Retinal pigment epithelial cell (primary cell): ENCODE measurements at places on chromosomes 1 and 21.
A peak's percentile ranks its signal among the peaks of the same experiment; 100 is the strongest.

GRCh38 chr1:154265586-154265985 is 6.8 kb upstream of the HAX1 start:
- no peak for DNase-seq

DNA sequence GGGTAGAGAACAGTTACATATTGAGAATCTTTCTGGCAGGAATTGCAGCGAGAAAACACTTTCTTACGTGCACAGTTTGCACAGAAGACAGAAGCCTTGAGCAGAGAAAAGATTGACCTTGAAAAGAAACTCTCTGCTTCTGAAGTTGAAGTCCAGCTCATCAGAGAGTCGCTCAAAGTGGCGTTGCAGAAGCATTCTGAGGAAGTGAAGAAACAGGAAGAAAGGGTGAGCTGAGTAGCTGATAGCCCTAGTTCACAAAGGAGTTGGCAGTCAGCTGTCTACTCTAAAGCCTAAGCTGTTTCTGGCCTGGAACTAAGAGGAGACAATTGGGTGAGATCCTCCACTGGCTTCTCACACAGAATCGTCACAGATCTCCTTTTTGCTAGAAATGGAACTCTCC is 20.3 kb upstream of the SH3BGRL3 start:
- no peak for DNase-seq

DNA sequence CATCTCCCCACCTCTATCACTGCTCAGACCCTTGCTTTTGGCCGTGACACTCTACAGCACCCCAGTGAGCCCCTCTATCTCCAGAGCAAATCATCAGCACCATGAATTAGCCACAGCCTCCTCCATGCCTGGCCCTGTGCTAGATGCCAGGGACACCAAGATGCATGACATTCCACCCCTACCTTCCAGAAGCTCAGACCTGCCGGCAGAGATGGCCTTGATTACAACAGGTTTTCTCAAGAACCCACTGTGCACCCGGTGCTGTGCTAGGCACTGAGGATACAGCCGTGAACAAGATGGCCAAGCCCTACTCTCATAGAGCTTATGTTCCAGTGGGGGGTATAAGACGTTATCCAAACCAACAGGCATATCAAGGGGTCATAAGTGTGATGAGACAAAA is 30.6 kb downstream of the CDK18 start:
- DNase-seq: no peak

GRCh38 chr1:240338837-240339236 is 247.2 kb downstream of the FMN2 start:
- no peak for DNase-seq

- DNase-seq: no peak
These were observed 9.8 kb downstream of the PHC2 start for GRCh38 chr1:33420870-33421775.

DNA sequence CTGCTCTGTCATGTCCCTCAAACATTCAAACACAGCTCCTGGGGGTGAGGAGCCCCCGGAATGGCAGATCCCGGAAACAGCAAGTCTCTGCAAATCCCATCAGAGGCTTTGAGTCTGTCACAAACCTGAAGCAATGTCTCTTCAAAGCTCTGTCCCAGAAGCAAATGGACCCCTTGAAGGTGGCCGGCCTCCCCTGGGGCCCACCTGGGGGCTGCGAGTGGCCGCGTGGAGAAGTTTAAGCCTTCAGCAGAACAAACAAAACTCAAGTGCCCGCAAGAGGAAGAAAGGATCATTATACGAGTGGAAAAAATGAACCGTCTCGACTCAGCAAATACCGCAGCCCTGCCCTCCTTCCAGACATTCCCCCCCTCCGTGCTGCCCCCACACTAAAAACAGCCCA is 53.3 kb downstream of the PRDM16 start:
- DNase-seq: no peak

- DNase-seq: no peak
These were observed 16.7 kb downstream of the PALMD start for GRCh38 chr1:99662539-99663080.

GRCh38 chr1:227397354-227397978 is 79.2 kb upstream of the CDC42BPA start:
- DNase-seq: no peak

DNA sequence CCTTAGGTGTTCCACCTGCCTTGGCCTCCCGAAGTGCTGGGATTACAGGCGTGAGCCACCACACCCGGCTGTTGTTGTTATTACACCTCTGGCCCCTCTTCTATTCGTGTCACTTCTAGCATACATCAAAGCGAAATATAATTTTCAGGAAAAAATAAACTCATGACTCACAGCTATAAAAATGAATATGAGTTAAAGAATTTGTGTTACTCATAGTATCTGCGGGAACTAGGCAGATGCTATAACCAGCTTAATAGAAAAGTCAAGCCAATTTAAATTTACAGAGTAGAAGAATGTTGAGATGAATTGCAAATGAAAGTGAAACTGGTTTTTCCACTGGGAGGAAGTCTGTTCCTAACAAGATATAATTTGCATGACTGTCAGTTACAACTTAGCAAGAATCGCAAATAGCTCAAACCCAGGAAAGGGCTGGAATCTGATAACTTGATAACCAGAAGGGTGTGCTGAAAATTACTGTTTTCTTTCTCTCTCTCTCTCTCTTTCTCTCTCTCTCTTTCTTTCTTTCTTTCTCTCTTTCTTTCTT is 11.2 kb downstream of the OR2W3 start:
- DNase-seq: peak; percentile 51

DNA sequence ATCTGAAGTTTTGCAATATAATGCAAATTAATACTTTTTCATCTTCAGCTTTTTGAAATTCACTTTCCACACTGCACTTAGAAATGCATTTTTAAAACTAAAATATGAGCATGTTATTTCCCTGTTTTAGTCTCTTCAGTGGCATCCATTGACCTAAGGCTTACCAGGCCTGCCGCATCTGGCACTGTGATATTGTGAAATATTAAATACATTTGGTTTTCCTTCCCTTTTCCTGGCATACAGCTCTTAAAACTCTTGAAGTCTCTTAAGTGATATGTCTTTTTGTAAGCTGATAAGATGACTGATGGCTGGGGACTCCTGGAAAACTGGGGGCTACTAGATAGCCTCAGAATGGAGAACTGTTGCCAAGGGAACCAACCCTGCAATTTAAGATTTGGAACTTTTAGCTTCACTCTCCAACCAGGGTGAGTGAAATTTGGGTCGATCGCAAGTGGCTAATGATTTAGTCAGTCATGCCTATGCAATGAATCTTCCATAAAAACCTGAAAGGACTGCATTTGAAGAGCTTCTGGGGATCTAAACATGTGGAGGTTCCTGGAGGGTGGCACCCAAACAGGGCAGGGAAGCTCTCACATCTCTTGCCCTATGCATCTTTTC is 75.5 kb upstream of the PDC start:
- DNase-seq: no peak

DNA sequence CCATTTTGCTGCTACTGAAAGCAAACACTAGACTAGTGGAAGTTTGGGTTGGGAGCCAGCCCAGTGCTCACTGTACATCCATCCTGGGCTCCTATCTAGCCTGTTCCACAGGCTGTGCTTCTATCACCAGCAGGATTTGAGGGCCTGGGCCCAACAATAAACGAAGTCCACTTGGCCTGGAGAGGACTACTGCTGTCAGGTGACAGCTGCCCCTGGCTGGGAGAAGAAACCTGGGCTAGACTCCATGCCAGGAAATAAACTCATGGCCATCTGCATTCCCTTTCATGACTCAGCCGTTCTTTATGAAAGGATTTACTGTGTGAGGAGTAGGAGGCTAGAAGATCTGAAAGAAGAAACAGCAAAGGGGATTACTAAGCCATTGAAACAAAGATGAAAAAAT is 35.5 kb downstream of the COLGALT2 start:
- DNase-seq: peak; percentile 94

- no peak for DNase-seq
These were observed 135.4 kb downstream of the NTNG1 start for GRCh38 chr1:107276247-107276646.

DNA sequence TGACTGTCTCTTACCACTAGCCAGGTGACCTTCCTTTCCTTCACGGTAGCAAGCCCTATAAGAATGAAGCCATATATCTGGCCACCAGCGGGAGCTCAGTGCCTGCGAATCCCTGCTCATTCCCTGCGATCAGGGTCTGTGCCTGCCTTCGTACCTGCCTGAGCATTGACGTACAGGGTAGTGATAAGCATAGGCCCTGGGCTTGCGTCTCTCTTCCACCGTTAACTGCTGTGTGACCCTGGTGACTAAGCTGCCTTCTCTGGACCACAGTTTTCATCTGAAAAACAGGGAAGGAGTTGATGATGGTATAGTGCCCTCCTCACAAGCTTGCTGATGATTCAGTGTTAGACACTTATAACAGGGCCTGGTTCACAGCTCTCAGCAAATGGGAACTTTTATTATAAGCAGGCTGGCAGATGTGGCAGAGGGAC is 4.1 kb downstream of the ZC3H12A start:
- no peak for DNase-seq

- DNase-seq: no peak
These were observed 1.5 kb downstream of the L1TD1 start for GRCh38 chr1:62196086-62196690.

- no peak for DNase-seq
These were observed 4.0 kb upstream of the ETV3 start for GRCh38 chr1:157142201-157142600.

DNA sequence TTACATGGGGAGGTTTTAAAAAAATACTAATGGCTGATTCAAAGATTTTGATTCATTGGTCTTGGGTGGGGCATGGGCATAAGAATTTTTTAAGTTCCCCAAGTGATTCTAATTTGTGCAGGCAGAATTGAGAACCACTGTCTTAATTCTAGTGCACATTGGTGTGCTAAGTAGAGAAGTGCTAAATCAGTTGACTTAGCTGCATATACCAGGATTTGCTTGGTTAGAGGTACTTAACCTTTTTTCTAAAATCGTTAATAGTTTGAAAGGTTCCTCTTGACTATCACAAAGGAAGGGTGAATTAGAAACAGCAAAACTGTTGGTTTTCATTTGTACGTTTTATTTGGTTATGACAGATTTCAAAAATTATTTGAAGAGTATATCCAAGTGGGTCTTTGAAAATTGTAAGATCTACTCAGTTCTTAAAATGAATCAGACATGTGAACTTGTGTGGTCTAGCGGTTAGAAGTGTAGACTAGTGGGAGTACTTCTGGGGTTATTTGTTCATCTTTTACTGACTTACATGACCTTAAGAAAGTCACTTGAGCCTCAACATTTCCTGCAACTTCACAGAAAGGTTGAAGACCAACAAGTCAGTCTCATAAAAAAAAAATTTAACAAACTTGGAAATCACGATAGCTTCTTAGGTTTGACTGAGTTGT is 66.7 kb downstream of the RPAP2 start:
- no peak for DNase-seq

DNA sequence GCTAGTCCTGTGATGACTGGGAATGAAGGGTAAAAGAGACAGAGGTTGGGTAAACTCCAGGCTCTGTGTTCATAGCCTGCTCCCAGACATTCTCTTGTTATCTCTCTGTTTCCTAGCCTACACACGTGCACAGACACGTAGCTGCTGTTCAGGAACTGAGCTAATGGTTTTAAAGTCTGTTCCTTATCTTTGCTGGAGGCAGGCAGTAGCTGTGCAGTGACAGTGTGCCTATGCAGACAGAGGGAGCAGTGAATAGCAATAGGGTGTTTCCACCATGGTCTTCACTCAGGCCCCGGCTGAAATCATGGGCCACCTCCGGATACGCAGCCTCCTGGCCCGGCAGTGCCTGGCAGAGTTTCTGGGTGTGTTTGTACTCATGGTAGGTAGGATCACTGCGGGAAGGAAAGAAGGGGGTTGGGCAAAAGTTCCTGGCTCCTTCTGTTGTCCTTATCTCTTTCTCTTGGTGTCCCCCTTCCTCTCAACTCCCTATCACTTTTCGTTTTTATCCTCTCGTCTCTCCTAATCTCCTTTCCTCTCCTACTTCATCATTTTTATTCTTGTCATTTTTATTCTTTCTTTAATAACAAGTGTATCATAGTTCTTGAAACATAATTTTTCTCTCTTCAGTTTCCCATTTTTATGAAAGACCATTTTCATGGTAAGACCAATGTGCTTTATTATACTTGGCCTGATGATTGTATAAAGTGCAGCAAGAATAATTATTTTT is at the start of gene AQP10:
TSS of gene AQP10 (plus strand) at position 212 of the 727 bp plus-strand sequence. CDS start at position 275, 63 bp downstream.
- no peak for DNase-seq

GRCh38 chr1:100539836-100540536 is 2.0 kb downstream of the GPR88 start:
- no peak for DNase-seq

- DNase-seq: no peak
These were observed 186.6 kb downstream of the GRIK3 start for GRCh38 chr1:36847761-36848160.

- no peak for DNase-seq
These were observed 130.1 kb downstream of the DMRTB1 start for GRCh38 chr1:53589043-53589887.

- DNase-seq: no peak
These were observed 21.7 kb downstream of the SESN2 start for GRCh38 chr1:28280977-28281381.

DNA sequence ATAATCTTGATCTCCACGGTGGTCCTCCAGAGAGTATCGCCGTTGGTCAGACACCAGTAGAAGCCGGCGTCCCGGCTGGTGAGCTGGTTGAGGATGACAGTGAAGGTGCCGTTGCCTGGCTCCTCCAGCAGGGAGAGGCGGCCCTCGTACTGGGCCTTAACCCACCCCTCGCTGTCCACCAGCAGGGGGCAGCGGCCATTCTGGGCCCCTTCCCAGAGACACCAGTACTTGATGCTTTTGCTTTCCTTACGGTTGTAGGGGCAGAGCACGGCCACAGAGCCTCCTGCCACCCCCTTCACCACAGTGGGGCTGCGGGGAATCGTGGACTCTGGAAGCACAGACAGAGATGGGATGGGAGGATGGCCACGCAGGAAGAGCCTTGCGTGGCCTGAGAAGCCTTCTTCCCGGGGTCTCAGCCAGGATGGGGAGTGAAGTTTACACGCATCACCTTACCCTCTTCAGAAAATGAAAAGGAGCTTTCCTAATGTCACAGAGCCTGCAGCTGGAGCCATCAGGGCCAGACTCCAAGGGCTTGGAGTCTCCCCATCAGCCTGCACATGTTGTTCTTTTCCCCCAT is 10.7 kb downstream of the PIGR start:
- DNase-seq: no peak

DNA sequence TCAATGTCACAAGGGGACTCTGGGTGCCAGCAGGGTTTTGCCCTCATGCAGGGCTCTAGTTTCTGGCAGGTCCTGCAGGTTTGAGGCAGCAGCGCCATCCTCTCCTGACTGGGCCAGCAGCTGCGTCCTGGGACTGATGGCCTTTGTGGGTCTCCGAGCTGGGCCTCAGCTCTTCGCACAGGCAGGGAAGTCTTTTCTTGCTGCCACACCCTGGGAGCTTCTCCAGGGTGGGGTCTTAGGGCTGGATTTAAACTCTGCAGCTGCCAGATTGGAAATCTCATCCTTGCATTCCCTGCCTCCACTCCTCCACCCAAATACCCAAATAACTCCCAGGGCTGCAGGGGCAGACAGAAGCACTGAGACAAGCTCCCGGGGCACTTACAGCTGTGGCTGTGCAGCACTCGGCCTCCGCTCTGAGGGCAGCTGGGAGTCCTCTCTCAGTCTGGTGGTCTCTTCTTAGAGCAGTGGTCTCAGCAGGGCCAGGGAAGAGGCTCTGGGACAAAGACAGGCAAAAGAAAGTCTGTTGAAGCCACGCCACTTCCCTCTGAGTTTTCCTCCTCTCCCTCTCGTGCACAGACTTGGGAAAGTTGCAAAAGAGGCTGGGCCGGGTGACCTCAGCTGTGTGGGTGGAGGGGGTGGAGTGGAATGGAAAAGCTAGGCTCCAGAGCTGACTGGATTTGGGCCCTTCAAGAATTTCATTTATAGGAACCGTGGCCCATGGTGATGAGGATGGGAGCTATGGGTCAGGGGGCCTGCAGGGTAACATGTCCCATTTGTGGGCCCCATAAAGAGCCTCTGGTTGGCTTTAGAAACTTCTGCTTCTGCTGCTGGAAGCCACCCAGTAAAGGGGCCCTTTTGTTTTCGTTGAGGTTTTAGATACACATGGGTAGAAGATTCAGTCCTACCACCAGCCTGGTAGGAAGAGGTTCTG is at the start of gene RAB7B:
TSS of gene RAB7B (minus strand) at position 525 of the 931 bp plus-strand sequence. CDS start 9,260 bp downstream, outside the sequence.
- DNase-seq: no peak
